NCI-H1694 (cell line): ENCODE measurements at places on chromosomes 4 and X.

GRCh38 chr4:82748810-82749470 is 49.7 kb downstream of the SCD5 start:
- DNase-seq: no peak

- DNase-seq: no peak
These were observed 10.7 kb downstream of the KLHL8 start for GRCh38 chr4:87209696-87210095.

DNA sequence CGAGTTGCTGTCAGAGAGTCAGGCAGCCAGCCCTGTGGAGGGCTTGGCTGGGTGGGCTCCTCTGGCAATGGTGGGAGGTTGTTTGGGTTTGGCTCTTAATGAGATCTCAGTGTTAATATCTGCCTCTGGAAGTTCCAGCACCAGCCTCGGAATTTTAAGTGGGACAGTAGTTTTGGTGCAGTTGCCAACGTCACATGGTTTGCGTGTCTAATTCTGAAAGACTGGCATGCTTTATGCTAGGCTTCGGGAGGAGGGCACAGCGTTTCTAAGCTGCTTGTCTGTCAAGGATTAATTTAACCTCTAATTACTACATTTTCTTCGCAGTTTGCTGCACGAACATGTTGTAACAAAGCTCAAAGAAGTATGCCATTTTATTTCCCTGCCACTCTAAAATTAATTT is 9.2 kb downstream of the MAMLD1 start:
- no peak for DNase-seq

GRCh38 chr4:139508581-139509237 is 47.3 kb downstream of the SETD7 start:
- DNase-seq: no peak

DNA sequence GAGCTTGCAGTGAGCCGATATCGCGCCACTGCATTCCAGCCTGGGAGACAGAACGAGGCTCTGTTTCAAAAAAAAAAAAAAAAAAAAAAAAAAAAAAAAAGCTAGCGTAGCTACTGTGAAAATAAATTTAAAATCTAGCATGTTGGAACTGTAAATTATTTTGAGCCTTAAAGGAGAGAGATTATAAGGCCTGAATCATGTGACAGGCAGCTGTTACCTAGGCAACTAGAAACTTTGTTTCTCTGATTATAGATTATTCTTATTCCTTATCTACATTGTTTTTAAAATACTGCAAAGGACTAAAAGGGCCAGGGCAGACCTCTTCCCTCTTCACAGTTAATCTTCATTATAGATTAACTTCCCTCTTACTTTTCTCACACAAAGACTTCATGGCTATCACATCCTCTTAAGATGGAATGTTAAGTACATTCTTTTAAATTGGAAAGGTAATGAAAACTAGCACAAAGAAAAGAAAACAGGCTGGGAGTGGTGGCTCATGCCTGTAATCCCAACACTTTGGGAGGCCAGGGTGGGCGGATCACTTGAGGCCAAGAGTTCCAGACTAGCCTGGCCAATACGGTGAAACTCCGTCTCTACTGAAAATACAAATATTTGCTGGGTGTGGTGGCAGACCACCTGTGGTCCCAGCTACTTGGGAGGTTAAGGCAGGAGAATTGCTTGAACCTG is 21.1 kb upstream of the PDS5A start:
- DNase-seq: no peak

- no peak for DNase-seq
These were observed 129.6 kb upstream of the NALF2 start for GRCh38 chrX:69374569-69374968.

GRCh38 chr4:1842339-1842895 is 13.5 kb downstream of the LETM1 start:
- no peak for DNase-seq

GRCh38 chrX:74536152-74536831 is 78.1 kb downstream of the RLIM start:
- peak; percentile 90 for DNase-seq
